ENCODE measurements at places on chromosomes 13 and 19. TPM values are rescaled to one million over a fixed set of nuclear protein-coding genes. Genes with fewer than 3 reads are reported as not detected.

FOSB gene
- total RNA-seq, result not detected

UHRF1 gene
- total RNA-seq, result 10.4 TPM

GIPC3 gene
- total RNA-seq, result 0.20 TPM

PLK5 gene
- total RNA-seq, result 0.69 TPM

ZNF333 gene
- 32.9 TPM for total RNA-seq

ZNF667 gene
- total RNA-seq, result 6.0 TPM

PDE4A gene
- 5.7 TPM for total RNA-seq

ZNF829 gene
- total RNA-seq, result 4.5 TPM

STOML3 gene
- total RNA-seq, result not detected

OCEL1 gene
- 23.4 TPM for total RNA-seq

FCER2 gene
- not detected for total RNA-seq

CASP14 gene
- total RNA-seq, result not detected

CCDC8 gene
- total RNA-seq, result 6.3 TPM

METTL21C gene
- not detected for total RNA-seq

TRIP10 gene
- 16.7 TPM for total RNA-seq

PCDH9 gene
- 43.3 TPM for total RNA-seq

ETV2 gene
- total RNA-seq, result 1.3 TPM

LIG4 gene
- total RNA-seq, result 19.8 TPM

APOE gene
- total RNA-seq, result 65.9 TPM

KLHL26 gene
- 12.0 TPM for total RNA-seq

ZNF266 gene
- total RNA-seq, result 49.0 TPM

CATSPERD gene
- total RNA-seq, result not detected

TUBB4A gene
- total RNA-seq, result 225 TPM

SLAIN1 gene
- total RNA-seq, result 120 TPM

ZNF699 gene
- 9.7 TPM for total RNA-seq

MTUS2 gene
- 6.8 TPM for total RNA-seq

LILRB5 gene
- total RNA-seq, result 0.17 TPM

SLC25A30 gene
- total RNA-seq, result 4.0 TPM

ZNF444 gene
- 56.9 TPM for total RNA-seq

NLRP11 gene
- 0.34 TPM for total RNA-seq

CBARP gene
- total RNA-seq, result 74.7 TPM

ZNF43 gene
- 55.1 TPM for total RNA-seq

SHISA7 gene
- 3.2 TPM for total RNA-seq

CEACAM4 gene
- not detected for total RNA-seq

SIGLEC11 gene
- total RNA-seq, result not detected

ACP7 gene
- not detected for total RNA-seq

ZNF836 gene
- total RNA-seq, result 29.7 TPM

CCNE1 gene
- total RNA-seq, result 6.4 TPM

NLRP4 gene
- not detected for total RNA-seq

ZNF577 gene
- 14.3 TPM for total RNA-seq

ZNF480 gene
- total RNA-seq, result 21.8 TPM

ZNF320 gene
- 57.6 TPM for total RNA-seq

IGFLR1 gene
- 4.7 TPM for total RNA-seq

IGFL3 gene
- total RNA-seq, result not detected

PRRG2 gene
- total RNA-seq, result 0.29 TPM

SIN3B gene
- total RNA-seq, result 97.9 TPM

ATP4A gene
- total RNA-seq, result 0.32 TPM

TCF3 gene
- 249 TPM for total RNA-seq

ZNF626 gene
- 24.2 TPM for total RNA-seq

PTBP1 gene
- 244 TPM for total RNA-seq

OVOL3 gene
- not detected for total RNA-seq

RFPL4AL1 gene
- 0.96 TPM for total RNA-seq

ELAVL3 gene
- 633 TPM for total RNA-seq

C19orf81 gene
- total RNA-seq, result 10.4 TPM

SMIM24 gene
- not detected for total RNA-seq

GPC6 gene
- total RNA-seq, result 11.8 TPM

RFX2 gene
- total RNA-seq, result 4.3 TPM

CD70 gene
- 4.7 TPM for total RNA-seq

Data from glutamatergic neuron (in vitro differentiated cells).